ENCODE measurements at places on chromosomes 5 and 9. TPM values are rescaled to one million over a fixed set of nuclear protein-coding genes. Genes with fewer than 3 reads are reported as not detected.

ANKRD34B gene
- 0.20 TPM for total RNA-seq

GRCh38 chr5:54669285-54669684, 151.7 kb downstream of the SNX18 start:
- DNase-seq = no peak
- H3K4me3 ChIP-seq = no peak overlapping the region
- no peaks in the 10 kb centered on the region for H3K4me1 ChIP-seq
- H3K27me3 ChIP-seq = no peaks in the 10 kb centered on the region

GRCh38 chr9:76115396-76115795, 224.9 kb downstream of the PCSK5 start:
- DNase-seq = no peak
- no peak overlapping the region for H3K27ac ChIP-seq
- H3K36me3 ChIP-seq = no peaks in the 10 kb centered on the region
- H3K4me3 ChIP-seq = no peak overlapping the region
- no peaks in the 10 kb centered on the region for H3K27me3 ChIP-seq
- no peaks in the 10 kb centered on the region for H3K4me1 ChIP-seq

GRCh38 chr5:144336191-144336961, 165.7 kb downstream of the KCTD16 start:
- no peaks in the 10 kb centered on the region for H3K4me1 ChIP-seq
- H3K36me3 ChIP-seq = no peaks in the 10 kb centered on the region

- no peaks in the 10 kb centered on the region for H3K27me3 ChIP-seq
- H3K36me3 ChIP-seq = no peaks in the 10 kb centered on the region
- no peak overlapping the region for H3K4me3 ChIP-seq
- no peaks in the 10 kb centered on the region for H3K4me1 ChIP-seq
- no peak for DNase-seq
- H3K27ac ChIP-seq = no peak overlapping the region
Observed at GRCh38 chr5:136793300-136793699, 428.0 kb upstream of the TRPC7 start.

KLF9 gene
- total RNA-seq = 0.09 TPM
